ENCODE measurements at places on chromosomes 12 and 14. TPM values are rescaled to one million over a fixed set of nuclear protein-coding genes. Genes with fewer than 3 reads are reported as not detected.
A peak's percentile ranks its signal among the peaks of the same experiment; 100 is the strongest.

DNA sequence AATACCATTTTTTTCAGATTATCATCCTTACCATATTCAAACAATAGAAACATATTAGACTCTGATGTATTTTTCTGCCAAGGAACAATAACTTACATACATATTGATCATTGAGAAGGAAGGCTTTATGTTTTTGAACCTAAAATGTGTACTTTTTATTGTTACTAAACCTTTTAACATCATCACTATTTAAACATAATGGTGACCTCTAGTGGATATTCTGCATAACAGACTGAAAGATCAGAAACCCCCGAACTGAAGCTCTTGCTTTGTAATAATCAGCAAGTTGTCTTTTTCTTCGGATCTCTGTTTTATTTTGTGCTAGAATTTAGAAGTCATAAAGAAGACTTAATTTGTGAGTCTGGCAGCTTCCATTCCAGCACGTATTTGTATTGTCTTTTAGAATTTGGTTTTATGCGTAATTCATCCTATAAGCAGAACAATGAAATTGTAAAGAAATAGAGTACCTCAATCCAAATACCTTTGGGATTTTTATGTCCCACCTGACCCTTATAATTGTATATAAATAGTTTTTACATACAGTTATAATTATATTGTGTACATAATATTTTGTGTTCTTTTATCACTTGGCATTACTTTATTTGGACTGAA lies 125.9 kb upstream of the ATF1 start:
- no peak for ATAC-seq

DNA sequence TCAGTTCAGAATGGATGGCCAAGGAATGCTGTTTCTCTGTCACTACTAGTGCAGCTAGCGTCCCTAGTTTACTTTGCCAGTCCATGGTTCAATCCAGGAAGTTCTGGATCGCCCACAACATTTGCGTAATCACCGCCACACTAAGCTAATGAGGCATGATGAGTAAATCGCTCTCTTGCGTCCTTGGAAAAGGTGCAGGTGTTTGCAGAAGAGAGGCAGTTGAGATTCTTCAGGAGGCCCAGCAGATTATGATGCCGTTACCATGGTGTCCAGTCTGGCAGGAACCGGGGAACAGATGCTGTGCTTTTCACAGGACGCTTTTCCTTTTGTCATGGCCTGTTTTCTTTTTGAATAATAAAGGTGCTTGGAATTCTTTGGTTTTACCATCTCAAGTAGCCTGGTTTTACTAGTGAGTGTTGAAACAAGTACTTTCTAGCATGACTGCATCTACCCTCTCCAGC lies 9.0 kb downstream of the TPH2 start:
- peak; percentile 36 for ATAC-seq

DNA sequence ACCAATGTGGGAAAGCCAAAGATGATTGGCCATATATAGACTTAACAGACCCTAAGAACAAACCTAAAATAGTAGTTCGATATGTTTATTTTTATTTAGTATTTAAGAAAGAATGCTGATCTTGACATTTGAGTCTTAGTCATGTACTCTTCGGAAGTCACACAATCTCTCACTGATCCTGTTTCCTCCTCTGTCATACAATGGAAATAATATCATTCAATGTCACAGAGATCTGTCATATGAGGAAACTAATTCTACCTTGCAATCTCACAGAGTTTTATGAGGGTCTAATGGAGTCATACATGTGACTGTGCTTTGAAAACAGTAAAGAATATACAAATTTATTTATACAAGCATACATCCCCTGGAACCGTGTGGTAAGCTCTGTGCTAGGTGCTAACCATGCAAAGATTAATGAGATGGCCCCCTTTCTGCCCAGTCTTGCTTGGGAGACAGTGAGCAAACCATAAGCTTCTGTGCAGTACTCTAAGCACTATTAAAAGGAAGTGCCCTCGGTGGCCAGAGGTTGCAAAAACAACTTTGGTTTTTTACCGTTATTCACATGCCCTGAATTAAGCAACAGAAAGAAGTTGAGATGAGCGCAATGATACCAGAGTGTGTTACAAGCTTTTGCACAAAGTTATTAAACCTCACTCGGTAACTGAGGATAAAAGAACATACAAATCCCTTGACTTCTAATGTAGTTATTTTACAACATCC lies 1.7 kb upstream of the LIN7A start:
- no peak for ATAC-seq

GRCh38 chr14:68695856-68696255 lies 97.0 kb downstream of the ZFP36L1 start:
- no peak for ATAC-seq

- no peak for ATAC-seq
Observed at GRCh38 chr12:69067713-69068112, 134.7 kb upstream of the CPM start.

DNA sequence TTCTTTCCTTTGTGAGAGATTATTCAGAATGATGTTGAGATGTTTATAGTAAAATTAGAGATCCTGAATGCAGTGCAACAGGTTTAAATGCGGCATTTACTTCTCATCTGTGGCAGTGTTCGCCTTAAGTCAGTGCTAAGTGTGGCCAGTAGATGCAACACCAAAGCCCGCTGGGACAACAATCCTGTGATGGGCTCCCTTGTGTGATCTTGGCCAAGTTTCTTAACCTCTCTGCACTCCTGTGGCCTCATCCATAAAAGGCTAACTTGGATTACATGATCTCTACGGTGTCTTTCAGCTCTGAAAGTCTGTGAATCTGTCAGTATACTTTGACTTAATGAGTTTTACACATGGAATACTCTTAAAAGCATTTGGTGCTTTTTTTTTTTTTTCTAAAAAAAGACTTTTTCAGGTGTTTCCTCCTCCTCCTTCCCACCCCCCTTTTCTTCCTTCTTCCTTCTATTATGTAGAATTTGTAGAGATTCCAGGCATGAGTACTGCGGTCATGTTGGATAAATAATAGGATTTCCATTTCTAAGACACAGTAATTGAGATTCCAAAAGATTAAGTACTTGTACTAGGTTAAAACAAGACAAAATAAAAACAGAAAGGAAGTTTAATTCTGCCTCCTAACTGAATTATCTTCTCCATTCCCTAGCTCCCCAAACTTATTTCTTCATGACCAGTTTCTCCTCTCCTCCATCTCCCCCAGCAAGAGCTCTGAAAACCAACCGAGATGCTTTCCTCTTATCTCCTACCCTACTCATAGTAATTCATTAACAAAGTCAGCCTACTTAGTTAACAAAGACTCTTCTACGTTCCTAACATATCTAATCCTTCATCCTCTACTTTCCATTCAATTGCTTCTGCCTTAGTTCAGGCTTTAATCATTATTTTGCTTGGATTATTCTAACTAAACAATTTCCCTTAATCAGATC lies 42.2 kb upstream of the NAV3 start:
- ATAC-seq = no peak

GRCh38 chr12:26982866-26983265 lies 31.3 kb downstream of the TM7SF3 start:
- no peak for ATAC-seq

GRCh38 chr14:58950555-58950954 lies 237.9 kb upstream of the DAAM1 start:
- ATAC-seq = no peak

DNA sequence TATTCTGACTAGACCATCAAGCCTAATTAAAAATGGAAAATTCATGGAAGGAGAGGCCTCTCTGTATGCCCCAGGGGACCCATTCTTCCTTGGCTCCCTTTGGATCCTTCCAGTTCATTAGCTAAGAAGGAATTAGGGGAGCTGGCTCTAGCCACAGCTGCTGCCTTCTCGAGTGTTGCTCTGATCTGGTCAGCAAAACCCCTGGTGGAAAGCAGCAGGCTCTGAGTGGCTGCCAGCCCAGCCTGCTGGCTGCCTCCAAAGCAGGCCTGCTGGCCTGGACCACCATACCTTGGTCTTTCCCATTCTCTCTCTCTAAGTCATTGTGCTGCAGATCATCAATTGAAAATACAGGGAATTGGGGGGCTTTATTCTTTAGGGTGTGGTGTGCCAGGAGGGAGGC lies 29.0 kb upstream of the AKAP6 start:
- no peak for ATAC-seq

DNA sequence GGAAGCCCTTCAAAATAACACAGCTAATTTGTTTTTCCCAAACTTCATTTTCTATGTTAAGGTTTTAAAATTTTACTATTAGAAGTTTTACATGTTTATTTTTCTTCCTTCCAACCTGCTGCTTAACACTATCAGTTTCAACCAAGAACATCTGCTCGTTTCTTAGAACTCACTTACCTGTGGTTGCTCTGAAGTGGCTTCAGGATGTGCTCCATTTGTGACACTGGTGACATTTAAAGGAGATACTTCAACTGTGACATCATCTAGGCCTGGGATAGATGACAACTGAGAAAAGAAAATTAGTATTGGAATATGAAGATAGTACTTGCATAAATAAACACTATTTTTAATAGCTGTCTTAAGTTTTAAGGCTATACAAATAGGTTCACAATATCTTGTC lies 17.9 kb downstream of the WASHC3 start:
- no peak for ATAC-seq

Gene ARMH4
- 4.7 TPM for total RNA-seq

Gene REP15
- total RNA-seq = 1.2 TPM

Gene RFX4
- not detected for total RNA-seq

Gene SSPN
- 35.9 TPM for total RNA-seq

Measured in gastroesophageal sphincter (tissue), 4 donors.